ENCODE measurements at places on chromosomes 11 and 22. TPM values are rescaled to one million over a fixed set of nuclear protein-coding genes. Genes with fewer than 3 reads are reported as not detected.

GRCh38 chr11:116890607-116891006 lies 53.2 kb upstream of the APOA1 start:
- DNase-seq = no peak

GRCh38 chr11:126167488-126167887 lies 44.0 kb downstream of the RPUSD4 start:
- no peak for DNase-seq

GRCh38 chr22:23033116-23033905 lies 37.0 kb upstream of the GNAZ start:
- DNase-seq = no peak

GRCh38 chr11:113564527-113565130 lies 89.4 kb upstream of the DRD2 start:
- no peak for DNase-seq

GRCh38 chr11:32168924-32169323 lies 78.0 kb downstream of the RCN1 start:
- no peak for DNase-seq

DNA sequence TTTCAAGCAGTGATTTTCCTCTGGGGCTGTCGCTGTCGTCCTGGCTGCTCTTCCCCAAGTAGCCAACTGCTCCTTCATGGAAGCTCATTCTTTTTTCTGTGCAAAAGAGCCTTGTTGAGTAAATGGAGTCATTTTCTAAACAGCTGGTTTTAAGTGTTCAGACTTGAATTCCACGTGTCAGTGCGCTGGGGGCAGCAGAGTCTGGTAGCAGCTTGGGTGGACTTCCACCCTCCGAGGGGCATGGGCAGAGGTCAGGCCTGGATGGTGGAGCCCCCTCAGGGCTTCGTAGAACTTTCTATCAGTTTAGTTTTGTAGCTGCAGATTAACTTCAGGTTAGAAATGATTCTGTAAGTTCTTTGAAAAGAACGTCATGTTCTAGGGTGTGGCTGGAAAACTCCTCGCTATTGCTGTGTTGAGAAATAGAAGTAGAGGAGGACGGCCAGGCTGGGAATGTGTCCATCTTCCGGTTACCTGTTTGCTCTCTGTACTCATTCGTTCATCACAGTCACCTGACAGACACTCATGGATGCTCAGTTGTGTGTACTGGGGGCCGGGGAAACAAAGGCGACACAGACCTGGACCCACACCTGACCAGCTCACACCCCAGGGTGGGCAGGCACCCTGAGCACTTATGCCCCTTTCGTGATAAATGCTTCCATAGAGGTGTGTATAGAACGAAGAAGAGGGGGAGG lies 270.7 kb downstream of the TBC1D22A start:
- no peak for DNase-seq

DNA sequence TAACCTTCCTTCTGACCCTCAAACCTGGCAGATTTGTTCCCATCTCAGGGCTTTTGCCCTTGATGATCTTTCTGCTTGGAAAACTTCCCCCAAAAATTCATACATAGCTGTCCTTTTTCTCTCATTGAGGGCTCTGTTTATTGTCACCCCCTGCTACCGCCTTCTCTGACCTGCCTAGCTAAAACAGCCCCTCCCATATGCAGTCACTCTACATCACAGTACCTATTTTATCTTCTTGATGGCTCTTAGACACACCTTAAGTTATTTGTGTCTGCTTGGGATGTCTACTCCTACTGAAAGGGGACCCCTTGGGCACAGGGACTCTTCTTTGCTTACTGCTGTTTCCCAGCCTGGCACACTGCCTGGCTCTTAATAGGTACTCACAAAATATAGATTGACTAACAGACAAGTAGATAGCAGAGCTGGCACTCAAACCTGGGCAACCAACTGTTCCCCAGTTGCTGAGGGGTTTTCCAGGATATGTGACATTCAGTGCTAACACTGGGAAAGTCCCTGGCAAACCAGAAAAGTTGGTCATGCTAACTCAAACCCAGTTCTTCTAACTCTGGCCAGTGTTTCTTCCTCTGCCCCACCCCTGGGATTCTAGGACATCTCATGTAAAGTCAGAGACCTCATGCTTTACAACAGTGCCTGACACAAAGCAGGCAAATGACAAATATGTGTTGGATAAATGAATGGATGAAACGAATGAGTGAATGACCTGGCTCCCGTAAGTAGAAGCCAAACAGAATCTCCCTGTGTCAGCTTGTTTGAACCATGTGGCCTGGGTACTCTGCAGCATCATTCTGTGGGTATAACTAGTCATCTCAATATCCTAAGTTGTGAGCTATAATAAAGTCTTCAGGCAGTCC lies 19.8 kb upstream of the FJX1 start:
- DNase-seq = no peak

DNA sequence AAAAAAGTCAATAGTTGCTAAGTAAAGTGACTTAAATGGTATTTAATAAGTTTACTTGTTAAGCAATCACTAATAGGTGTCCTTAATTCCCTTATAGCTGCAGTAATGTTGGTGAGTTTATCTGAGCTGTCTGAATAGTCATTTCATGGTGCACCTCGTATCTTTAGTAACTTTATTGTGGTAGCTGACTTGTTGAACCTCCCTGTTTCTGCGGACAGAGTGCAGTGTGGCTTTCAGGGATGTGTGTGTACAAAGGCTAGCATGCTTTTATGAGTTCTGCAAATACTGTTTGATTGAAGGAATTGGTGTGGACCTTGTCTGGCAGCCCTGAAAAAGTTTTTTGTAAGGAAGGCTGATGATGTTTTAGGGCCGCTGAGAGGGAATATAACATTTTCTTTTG lies 2.6 kb downstream of the ZNRF3 start:
- DNase-seq = no peak

GRCh38 chr11:73942010-73942409 lies 8.8 kb upstream of the DNAJB13 start:
- no peak for DNase-seq

DNA sequence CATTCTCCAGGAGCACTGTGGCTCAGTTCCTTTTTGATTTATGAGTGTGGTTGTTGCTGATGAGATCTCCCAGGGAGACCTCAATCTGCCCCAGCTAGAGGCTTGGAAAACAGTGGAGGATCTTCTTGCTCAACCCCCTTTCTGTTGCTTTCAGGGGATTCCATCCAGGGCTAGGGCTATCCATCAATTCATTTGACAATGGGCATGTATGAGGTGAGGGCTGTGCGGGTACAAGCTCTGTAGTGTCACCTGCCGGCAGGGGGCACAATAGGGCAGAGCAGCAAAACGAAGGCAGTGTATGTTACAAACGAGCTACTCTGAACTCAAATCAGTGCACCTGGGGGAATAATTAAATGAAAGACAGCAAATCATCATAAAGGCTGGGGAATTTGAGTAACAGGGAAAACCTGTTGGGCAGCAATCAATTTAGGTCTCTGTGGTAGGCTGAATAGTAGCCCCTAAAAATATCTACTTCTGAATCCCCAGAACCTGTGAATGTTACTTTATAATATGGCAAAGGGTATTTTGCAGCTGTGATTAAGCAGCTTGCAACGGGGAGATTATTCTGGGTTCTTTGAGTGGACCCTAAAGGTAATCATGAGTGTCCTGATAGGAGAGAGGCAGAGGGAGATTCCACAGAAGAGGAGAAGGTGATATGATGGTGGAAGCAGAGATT lies 170.3 kb upstream of the ZBED5 start:
- DNase-seq = peak; percentile 53

DNA sequence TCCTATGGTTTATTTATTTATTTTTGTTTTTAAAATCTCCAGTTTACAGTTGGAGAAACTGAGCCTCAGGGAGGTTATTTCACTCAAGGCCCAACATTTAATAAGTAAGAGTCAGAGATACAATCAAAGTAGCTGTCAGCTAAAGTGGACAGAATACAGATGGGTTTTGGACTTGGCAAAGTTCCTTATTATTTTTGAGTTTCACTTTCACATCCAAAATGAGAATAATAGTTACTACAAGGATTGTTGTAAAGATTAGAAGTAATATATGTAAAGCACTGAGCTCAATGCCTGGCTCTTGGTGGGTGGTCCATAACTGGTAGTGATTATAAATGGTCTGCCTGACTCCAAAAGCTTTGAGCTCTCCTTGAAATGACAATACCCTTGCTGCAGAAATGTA lies 87.5 kb upstream of the SESN3 start:
- DNase-seq = no peak

The TOM1 gene
- 388 TPM for total RNA-seq

The INS gene
- total RNA-seq = not detected

The SMIM35 gene
- not detected for total RNA-seq

The QSER1 gene
- total RNA-seq = 13.1 TPM

The KRTAP5-11 gene
- total RNA-seq = not detected

The DEUP1 gene
- total RNA-seq = not detected

The SYCE3 gene
- not detected for total RNA-seq
